ENCODE measurements at places on chromosomes 5 and 9. TPM values are rescaled to one million over a fixed set of nuclear protein-coding genes. Genes with fewer than 3 reads are reported as not detected.

The SHISAL2B gene
- not detected for total RNA-seq

The CACFD1 gene
- total RNA-seq: 5.2 TPM

The IL5 gene
- total RNA-seq: not detected

The CKMT2 gene
- not detected for total RNA-seq

The SLC6A19 gene
- total RNA-seq: 0.38 TPM

The ACSL6 gene
- total RNA-seq: 0.22 TPM

The PLEKHG4B gene
- total RNA-seq: 1.3 TPM

The ENTPD8 gene
- 0.24 TPM for total RNA-seq

The IFNA2 gene
- not detected for total RNA-seq

The PRR7 gene
- 32.8 TPM for total RNA-seq

The TAF11L10 gene
- not detected for total RNA-seq

The TPM2 gene
- 650 TPM for total RNA-seq

The PCDHGC5 gene
- not detected for total RNA-seq

The TSSK1B gene
- not detected for total RNA-seq

The CDC20B gene
- total RNA-seq: 0.07 TPM

Data from A549 treated with Hydrocortisone at 1 μM for 4 hours (cell line).